ENCODE measurements at places on chromosomes 5 and 9. TPM values are rescaled to one million over a fixed set of nuclear protein-coding genes. Genes with fewer than 3 reads are reported as not detected.
A peak's percentile ranks its signal among the peaks of the same experiment; 100 is the strongest.

The TOMM5 gene
- 135 TPM for total RNA-seq

The GMCL2 gene
- not detected for total RNA-seq

The RASGRF2 gene
- 2.0 TPM for total RNA-seq

The LCN12 gene
- total RNA-seq, result not detected

The HAVCR1 gene
- total RNA-seq, result not detected

The OR13C5 gene
- total RNA-seq, result not detected

The RCL1 gene
- total RNA-seq, result 21.1 TPM

The C9 gene
- total RNA-seq, result under 0.01 TPM

The F2RL1 gene
- 93.5 TPM for total RNA-seq

GRCh38 chr9:129497813-129498450, 123.0 kb downstream of the C9orf50 start:
- no peak for DNase-seq

GRCh38 chr9:110767559-110768063, 99.0 kb downstream of the MUSK start:
- DNase-seq, result no peak

DNA sequence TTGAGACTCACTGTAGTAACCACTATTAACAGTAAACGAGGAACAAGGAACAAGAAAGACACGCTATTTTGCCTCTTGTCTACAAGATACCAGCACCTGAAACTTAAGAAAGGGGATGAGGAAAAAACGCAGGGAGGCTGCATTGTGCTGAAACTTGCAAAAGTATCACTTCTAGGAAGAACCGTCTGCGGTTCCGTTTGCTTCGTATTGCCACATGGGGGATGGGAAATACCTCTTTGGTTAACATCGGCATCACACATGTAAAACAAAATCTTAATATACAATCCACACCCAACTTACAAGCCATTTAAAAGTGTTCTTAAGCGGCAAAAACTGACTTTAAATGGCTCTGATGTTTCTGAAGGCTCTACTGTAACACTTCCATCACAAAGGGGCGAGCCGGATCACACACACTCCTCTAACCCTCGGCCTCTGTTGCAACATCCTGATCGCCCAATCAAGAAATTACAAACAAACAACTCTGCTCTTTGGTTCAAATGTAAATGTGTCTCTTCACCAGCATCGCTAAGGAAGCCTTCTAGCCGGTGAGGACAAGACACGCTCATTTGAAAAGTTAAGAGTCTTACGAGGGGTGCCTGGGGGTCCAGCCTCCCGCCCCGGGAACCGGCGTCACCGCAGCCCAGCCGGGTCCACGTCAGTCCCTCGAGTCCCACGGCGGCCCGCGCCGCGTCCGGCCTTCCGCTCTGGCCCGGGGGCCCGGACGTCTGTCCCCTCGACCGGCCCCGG, 621 bp downstream of the SEC16A start:
- peak; percentile 39 for DNase-seq

- no peak for DNase-seq
These were observed 729 bp upstream of the HAND1 start for GRCh38 chr5:154478752-154479159.

DNA sequence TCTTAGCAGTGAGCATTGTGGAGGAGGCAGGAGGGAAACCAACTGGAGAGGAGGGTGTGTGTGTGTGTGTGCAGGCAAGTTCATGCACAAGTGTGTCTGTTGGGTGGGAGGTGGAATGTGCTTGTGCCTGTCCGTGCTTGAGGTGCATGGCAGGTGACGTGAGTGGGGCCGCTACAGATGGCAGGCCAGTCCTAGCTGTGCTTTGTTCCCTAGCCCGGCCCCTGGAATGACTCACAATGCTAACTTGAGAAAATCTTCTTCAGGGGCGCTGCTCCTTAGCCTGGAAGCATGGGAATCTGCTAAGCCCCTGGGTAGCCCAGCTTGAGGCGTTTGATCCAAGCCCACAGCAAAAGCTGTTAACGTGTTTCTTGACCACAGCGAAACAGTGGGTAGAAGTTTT, 25.0 kb upstream of the DMRT2 start:
- peak; percentile 37 for DNase-seq

- no peak for DNase-seq
These were observed 126.3 kb downstream of the CEMIP2 start for GRCh38 chr9:71642056-71642455.

- DNase-seq, result peak; percentile 93
These were observed at the start of gene ABL1 for GRCh38 chr9:130834371-130835336. Gene ABL1 (plus strand): TSS chr9:130835254. CDS start chr9:130835447, 193 bp downstream.

DNA sequence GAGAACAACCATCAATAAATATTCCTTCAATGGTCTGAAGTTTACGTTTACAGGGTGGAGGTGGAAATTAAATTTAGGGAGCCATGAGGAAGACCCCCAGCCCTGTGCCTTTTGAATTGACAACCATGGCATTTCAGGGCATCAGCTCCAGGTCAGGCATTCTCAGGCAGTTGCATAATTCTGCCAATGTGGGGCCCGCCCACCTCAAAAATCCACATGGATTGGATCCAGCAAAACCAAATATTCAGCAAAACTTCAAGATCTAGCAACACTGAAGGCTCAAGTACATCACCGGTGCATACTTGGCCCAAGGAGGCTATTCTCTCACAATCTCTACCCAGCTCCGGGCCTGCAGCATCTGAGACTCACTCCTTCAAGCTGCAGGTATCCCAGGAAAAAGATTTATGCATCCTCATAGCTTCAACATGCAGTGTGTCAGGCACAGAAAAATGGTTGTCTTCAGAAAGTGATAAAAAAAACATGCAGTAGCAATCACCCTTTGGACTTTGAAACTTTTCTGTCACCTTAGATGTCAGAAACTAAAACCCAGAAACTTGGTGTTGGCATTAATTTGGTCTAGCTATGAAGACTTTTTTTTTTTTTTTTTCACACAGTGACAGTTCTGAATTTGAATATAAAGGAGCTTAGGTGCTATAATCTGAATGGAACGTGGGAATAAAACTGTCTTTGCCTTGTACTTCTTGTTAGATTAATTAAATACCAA, 21.4 kb upstream of the ANXA2R start:
- no peak for DNase-seq

GRCh38 chr5:13993926-13994325, 49.4 kb upstream of the DNAH5 start:
- no peak for DNase-seq

DNA sequence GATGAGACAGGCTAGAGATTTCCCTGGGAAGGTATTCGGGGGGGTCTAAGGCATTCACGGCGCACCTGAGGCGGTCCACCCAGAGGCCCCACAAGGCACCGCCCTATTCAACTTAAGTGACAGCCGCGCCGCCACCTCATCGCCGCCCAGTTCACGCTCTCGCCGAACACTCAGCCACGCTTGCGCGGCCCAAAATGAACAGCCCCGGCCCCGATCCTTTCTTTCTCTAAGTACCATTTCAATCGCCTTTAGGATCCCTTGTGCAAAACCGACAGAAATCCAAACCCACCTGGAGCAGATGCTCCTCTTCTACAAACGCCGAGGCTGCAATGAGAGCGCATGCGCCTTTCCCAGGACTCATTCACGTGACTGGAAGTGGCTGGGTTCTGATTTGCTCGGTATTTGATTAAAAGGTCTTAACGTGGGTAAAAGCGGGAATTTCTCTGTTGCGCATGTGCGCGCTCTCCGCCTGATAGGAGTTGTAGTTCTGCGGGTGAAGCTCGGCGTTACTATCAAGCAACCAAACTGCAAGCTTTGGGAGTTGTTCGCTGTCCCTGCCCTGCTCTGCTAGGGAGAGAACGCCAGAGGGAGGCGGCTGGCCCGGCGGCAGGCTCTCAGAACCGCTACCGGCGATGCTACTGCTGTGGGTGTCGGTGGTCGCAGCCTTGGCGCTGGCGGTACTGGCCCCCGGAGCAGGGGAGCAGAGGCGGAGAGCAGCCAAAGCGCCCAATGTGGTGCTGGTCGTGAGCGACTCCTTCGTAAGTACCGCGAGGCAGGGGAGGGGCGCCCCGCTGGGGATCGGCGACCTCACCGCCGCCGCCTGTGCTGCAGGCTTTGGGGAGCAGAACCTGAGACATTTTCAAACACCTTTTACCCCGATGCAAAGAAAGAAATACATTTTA, at the start of the genes ARSK and SKIC3:
Gene ARSK, plus strand, starts transcription at position 455 of the 902 bp plus-strand sequence. Its CDS starts 178 bp downstream, at position 633.
Gene SKIC3, minus strand, starts transcription at position 331 of the 902 bp plus-strand sequence. CDS start 7,827 bp downstream, outside the sequence.
- peak; percentile 99 for DNase-seq

GRCh38 chr5:151812757-151813309, 41.1 kb downstream of the G3BP1 start:
- no peak for DNase-seq

GRCh38 chr5:116645627-116646026, 71.0 kb upstream of the SEMA6A start:
- DNase-seq, result no peak

DNA sequence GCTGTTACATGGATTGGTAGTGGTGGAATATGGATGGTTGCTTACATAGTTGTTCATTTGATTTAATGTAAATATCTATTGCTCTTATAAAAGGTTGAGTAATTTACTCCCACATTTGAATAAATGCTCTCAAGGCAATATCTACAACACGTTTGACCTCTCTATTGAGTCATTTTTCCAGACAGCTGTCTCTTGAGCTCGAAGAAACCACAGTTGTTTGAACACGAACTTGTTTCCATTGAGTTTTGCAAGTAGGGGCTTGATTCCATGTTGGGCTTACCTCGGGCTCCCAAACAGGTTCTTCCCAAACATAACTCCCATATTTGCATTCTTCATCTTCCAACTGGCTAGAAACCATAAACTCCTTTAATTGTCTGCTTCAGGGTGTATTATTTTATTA, 115.0 kb upstream of the HMHB1 start:
- peak; percentile 94 for DNase-seq

GRCh38 chr5:17872204-17872603, 237.9 kb downstream of the TAF11L14 start:
- DNase-seq, result no peak

GRCh38 chr5:82938901-82939725, 138.1 kb downstream of the TMEM167A start:
- DNase-seq, result no peak

DNA sequence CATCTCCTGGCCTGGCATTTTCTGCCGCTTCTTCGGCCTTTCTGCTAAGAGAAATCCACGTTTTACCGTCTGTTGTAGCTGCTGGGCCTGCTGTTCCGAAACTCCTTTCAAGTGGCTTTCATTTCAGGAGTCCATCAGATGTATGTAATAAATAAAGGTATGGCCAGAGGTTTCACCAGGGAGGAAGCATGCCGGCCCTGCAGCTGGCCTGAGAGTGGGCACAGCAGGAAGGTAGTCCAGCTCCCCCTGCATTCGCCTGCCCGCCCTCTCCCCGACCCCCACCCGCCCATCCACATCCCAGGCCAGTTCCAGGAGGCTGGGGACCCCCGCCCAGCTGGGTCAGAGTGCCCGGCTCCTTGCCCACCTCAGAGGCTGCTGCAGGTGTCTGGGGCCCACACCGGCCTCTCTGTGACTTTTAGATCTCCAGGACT, 46.4 kb upstream of the EXOC3 start:
- DNase-seq, result no peak

DNA sequence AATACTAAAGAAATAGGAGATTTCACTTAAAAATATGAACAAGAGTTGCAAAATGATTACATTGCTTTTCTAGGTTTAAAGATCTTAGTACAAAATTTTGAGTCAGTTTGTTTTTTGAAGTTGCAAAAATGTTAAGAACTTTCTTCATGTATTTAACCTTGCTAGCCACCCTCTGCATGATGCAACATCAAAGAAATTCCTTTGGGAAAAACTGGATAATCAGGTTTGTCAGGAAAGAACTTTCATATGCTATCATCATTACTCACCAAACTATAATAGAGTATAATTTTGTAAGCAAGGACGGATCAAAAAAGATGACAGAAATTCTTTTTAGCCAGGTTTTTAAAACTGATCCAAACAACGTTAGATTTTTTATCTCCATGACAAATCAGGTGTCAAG, 116.9 kb upstream of the MRPS30 start:
- DNase-seq, result peak; percentile 74

DNA sequence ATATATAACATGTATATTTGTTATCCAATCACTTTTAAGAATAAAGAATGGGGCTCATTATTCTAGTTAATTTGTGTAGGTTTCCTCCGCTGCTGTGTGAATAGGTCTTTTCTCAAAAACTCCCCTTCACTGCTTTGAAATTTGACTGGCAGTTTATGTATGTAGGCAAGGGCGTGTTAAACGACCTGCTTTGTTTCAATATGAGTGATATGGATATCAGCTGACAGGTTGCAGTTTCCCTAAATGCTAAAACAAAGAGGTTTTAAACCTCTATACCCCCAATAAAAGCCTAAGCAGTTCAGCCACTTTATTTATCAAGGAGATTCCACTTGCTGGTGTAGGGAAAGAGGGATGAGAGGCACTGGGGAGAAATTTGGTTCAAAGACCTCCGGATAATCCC, 159.6 kb downstream of the TMEM167A start:
- no peak for DNase-seq

- no peak for DNase-seq
These were observed 244.9 kb downstream of the DMAC1 start for GRCh38 chr9:7554699-7555098.

DNA sequence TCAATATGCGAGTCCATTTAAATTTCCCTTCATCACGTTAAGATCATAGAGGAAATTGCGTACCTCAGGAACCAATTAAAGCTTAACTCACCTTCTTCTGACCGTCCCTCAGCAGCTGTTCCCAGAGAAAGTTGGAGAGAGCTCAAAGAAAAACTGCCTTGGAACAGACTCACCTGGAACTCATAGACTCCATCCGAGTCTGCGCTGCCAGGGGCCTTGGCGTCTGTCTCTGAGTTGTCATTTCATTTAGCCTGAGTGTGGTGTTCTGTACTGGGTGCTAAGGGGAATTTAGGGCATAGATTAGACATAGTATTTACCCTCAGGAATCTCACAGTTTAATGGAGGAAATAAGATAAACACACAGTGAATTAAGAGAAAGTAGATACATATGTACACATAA, 892.7 kb downstream of the TLE1 start:
- DNase-seq, result no peak

DNA sequence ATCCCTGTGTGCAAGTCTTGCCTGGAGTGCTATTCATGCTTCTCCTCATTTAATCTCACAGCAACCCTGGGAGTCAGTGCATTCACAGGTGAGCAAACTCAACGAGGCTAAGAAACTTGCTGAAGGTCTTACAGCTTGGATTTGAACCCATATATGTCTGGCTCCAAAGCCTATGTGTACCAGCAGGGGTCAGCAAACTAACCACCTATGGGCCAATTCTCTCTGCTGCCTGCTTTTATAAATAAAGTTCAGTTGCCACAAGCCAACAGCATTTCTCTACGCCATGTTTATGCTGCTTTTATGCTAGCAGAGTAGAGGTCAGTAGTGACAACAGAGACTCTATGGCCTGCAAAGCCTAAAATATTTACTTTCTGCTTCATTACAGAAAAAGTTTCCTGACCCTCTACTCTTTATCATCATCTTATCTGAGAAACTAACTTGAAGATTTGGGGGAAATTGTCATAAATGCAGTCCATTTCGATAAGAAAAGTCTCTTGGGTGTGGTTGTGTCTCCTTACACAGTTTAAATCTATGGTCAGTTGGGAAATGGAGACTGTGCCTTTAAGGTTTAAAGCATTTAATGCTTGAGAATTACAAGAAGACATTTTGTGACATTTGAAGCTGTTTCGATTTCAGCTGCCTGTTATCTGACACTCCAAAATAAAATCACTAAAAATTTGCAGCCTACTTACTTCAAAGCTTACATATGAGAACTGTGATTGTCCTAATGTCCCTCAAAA, 137.7 kb downstream of the PRELID2 start:
- peak; percentile 19 for DNase-seq

All from mammary epithelial cell (primary cell).